ENCODE measurements at places on chromosomes 6 and 20. TPM values are rescaled to one million over a fixed set of nuclear protein-coding genes. Genes with fewer than 3 reads are reported as not detected.

DNA sequence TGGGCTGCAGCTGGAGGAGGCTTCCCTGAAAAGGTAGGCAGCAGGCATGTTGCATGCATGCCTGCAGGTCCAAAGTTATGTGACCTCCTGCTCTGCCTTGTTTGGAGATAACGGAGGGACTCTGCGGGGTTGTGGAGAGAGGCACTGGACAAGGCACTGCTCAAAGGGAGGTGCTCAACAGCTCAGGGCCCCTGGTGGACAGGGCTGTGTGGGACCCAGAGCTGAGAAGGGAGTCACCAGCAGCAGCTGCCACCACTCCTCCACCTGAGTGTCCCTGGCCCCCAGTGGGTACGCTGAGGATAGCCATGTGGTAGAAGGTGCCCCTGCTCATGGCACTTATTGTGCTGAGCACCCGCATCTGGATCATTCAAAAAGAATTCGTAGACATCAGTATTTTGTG lies 15.5 kb upstream of the CST8 start:
- no peak for DNase-seq

GRCh38 chr20:25224941-25225340 lies 22.9 kb upstream of the PYGB start:
- DNase-seq = no peak

DNA sequence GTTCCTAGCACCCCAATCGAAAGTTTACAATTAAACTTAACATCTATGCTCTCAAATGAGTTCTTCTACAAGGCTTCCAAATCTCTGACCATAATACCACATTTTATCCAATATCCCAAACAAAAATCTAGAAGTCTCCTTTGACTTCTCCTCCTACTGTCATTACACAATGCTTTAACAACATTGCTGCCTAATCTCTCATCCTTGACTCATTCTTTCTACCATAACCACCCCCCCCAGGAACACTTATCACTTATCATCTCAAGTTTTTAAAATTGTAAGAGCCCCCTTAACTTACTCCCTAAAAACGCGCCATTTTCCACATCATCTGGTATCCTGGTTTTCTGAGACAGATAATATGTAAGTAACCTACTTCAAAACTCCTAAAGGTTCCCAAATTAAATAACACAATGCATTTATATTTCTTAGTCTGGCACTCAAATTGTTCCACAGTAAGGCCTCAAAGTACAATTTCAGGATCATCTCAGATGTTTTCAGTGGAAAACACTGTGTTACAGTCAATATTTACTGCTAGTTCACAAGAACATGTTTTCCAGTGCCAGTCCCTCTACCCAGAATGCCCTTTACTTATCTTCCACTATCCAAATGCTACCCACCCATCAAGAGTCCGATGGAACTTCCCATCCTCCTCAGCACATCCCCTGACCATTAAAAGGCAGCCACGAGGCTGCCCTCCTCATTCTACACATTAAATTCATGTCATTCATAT lies 308.2 kb upstream of the THEMIS start:
- DNase-seq = no peak

GRCh38 chr6:149723771-149724417 lies 6.0 kb upstream of the LATS1 start:
- DNase-seq = peak; percentile 60

DNA sequence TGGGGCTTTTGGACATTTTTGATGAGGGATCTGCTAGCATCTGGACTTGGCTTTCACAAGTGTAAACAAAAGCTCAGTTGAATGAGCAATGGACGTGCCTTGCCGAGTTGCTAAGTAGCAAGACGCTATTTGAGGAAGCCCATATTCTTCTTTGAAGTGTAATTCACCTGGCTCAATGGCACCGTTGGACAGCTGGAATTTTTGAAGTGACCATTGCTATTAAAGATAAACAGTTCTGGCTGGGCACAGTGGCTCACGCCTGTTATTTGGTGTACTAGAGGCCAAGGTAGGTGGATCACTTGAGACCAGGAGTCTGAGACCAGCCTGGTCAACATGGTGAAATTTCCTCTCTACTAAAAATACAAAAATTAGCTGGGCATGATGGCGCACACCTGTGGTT lies 88.8 kb upstream of the SOX4 start:
- DNase-seq = no peak

GRCh38 chr6:159979136-159979874 lies 10.4 kb downstream of the IGF2R start:
- DNase-seq = no peak

DNA sequence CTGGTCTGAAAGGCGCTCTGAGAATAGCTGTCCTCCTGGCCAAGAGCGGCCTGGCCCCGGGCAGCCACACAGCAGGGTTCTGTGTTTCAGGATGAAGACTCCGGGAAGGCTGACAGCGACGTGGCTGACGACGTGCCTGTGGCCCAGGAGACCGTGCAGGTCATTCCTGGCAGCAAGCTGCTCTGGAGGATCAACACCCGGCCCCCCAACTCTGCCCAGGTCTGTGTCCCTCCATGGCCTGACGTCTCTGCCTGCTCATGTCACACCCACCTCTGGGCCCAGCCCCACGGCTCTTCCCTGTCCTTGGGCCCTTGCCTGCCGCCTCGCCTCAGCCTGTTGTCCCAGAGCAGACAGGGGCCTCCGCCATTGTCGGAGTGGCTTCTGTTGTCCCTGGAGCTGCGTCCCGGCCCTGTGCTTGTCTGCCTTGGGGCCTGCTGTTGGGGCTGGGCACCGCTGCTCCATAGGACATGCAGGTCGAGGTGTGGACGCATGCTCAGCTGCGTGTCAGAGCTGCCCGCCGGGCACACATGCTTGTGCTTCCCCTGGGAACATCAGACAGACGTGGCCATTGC lies 16.2 kb upstream of the ADRM1 start:
- DNase-seq = no peak

- peak; percentile 8 for DNase-seq
Observed at GRCh38 chr6:73285674-73286283, 22.8 kb upstream of the KHDC1 start.

DNA sequence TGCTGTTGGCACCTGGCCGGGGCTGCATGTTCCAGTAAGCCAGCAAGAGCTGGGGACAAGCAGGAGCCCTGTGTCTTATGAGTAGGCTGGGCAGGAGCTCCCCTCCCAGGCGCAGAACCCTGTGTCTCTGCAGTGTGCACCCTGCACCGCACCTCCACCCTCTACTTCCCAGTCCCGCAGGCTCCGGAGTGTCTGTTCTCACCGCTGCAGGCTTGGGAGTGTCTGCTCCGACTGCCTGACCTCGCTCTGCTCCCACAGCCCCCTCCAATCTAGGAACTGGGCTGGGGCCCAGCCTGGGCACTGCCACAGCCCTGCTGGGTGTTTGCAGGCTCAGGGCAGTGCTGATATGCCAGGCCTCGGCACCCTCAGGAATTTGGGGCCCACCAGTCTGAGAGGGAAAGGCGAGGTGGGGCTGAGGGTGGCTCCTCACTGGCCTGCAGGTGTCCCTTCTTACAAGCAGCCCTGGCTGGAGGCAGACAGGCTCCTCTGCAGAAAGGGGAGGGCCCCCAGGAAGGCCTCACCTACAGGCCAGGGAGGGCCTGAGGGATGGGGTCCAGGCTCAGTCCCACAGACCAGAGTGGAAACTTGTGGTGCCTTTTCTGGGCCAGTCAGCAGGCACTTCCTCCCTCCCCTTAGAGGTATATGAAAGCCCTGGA lies 871.6 kb upstream of the GJE1 start:
- DNase-seq = no peak

- no peak for DNase-seq
Observed at GRCh38 chr20:18943542-18943941, 130.0 kb downstream of the SCP2D1 start.

GRCh38 chr20:23255716-23256385 lies 94.7 kb upstream of the NXT1 start:
- no peak for DNase-seq

DNA sequence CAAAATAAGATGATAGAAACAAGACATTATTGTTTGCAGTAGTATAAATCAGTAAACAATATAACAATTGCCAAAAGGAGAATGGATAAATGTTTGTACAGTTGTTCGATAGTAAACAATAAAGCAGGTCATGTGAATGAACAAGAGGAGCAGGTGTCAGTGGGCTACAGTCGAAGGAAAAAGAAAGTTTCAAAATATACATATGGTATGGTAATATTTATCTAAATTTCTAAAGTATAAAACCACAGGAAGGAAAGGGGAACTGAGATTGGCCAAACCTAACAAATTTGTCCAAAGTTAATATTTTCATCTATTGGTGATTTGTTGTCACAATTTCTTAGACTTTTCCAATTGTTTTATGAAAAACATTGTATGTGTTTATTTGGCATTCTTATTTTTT lies 110.9 kb downstream of the SH3BGRL2 start:
- no peak for DNase-seq

- no peak for DNase-seq
Observed at GRCh38 chr20:17316316-17317038, 89.6 kb downstream of the PCSK2 start.

- DNase-seq = no peak
Observed at GRCh38 chr6:5878792-5879191, 127.9 kb downstream of the NRN1 start.

DNA sequence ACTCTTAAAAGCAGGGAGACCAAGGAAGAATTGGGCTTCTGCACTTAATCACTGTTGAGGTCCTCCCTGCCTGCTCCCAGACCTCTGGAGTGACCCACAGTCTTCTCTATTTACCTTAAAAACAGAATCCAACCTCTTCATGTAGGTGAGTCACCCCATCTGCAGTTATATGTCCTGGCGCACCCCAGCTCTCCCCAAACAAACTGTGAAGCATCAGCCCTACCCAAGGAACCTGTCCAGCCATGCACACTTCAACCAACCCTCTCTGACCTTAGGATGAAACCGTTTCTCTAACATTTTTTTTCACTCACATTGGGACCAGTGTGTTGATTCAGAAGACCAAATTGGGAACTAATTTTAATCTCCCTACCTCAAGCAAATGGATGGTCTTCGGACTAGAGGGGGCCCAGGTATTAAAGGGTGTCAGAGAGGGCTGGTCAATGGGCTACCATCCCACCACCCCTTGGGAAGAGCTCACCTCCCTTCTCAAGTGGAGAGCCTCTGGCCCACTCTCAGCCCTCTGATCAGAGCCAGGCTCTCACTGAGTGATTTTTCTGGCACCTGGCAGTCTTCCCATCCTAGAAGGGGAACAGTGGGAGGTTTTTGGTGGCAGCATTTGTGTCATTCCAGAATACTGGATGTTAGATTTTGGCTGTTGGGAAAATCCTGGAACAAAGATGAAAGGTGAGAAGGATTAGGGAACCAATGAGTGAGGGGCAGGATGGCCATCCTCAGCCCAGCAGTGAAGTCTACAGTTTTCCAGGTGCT lies 203.6 kb downstream of the LRFN2 start:
- DNase-seq = no peak

- no peak for DNase-seq
Observed at GRCh38 chr6:37520926-37521325, 21.2 kb upstream of the CCDC167 start.

DNA sequence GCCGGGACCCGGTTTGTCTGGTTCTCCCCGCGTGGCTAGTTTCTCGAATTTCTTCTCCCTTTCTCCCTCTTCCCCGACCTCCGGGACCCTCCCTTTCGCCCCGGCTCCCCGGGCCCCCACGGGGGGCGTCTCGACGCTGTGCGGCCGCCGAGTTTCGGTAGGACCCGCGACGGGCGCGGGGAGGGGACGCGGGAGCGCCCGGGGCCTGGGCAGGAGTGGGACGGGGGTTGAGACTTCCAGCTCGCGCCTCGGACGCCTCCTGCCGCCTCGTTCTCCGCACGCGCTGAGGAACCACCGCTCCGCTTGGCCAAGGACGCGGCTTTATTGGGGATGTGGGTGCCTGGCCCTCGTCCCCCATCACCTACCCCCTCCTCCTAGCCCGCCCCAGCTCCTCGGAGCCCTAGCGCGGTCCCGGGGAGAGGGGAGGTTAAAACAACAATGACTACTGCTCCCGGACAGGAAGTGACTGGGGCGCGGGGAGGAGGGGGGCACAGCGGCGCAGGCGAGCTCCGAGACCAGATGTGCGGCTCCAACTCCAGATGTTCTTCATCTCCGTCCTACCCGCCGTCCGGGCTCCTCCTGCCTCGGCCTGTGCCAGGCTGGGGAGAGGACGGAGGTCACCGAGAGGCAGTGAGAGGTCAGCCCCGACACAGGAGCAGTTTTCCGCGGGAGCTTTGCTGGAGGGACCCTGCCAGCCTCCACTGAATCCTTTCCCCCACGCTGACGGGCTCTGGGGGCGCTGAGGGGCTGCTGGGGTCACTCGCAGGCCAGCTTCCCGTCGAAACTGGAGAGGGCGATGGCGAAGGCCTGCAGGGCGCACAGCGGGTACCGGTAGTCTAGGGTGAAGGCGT lies 917 bp upstream of the TEAD3 start:
- DNase-seq = peak; percentile 44

DNA sequence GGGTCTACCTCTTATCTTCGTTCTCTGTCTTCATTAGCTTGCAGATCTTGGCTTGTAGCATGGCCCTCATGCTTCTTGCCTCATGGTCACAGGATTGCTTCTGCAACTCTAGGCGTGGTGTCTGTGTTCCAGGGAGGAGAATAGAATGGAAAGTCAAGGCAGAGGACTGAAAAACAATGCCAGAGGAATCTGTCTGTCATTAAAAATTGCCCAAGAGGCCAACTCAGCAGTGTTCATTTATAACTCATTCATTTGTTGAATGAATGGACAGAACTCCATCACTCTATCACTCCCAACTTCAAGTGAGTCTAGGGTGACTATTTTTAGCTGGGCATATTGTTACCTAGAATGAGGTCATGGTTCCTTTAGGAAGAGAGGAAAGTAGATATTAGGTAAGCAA lies 179.6 kb downstream of the UST start:
- DNase-seq = no peak

GRCh38 chr20:19864130-19864529 lies 106.1 kb downstream of the RIN2 start:
- no peak for DNase-seq

- DNase-seq = no peak
Observed at GRCh38 chr20:44829688-44830087, 19.3 kb upstream of the RIMS4 start.

- DNase-seq = no peak
Observed at GRCh38 chr6:43911354-43912115, 141.5 kb downstream of the VEGFA start.

DNA sequence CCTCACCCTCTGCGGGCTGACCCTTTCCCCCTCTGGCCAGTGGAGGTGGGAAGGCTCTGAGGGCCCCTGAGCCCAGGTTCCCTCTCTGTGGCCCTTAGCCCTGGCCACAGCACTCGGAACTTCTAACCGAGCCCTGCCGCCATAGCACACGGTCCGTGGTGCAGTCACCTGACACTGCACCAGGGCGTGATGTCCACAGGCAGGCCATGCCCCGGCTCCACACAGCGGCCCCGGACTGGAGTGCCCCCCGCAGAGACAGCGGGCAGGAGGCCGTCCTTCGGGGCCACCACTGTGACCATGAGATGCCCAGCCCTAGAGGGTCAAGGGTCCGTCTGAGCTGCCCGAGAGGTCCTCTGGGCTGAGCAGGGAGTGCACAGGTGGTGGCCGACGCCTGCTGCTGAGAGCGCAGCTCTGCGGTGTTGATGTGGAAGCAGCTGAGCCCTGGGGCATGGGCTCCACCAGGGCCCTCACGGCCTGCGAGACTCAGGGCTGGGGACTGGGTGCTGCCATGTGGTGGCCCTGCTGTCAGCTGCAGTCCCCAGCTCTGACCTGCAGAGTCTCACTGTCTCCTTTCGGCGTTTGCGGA lies 11.2 kb upstream of the BHLHE23 start:
- DNase-seq = no peak

The C6orf52 gene
- not detected for total RNA-seq

The PPT2 gene
- 38.1 TPM for total RNA-seq

The CALHM6 gene
- 11.4 TPM for total RNA-seq

The DDX43 gene
- 2.0 TPM for total RNA-seq

The BAK1 gene
- total RNA-seq = 12.2 TPM

The GSS gene
- 50.9 TPM for total RNA-seq

The DCBLD1 gene
- total RNA-seq = 10.5 TPM

The BFSP1 gene
- not detected for total RNA-seq

The HRH3 gene
- not detected for total RNA-seq

The LY6G6D gene
- not detected for total RNA-seq

The NRSN1 gene
- total RNA-seq = not detected

The BNIP5 gene
- total RNA-seq = not detected
